ENCODE measurements at places on chromosomes 1 and 21.
A peak's percentile ranks its signal among the peaks of the same experiment; 100 is the strongest.

- no peak for DNase-seq
Measured at GRCh38 chr1:223515421-223515820, 122.2 kb downstream of the CCDC185 start.

DNA sequence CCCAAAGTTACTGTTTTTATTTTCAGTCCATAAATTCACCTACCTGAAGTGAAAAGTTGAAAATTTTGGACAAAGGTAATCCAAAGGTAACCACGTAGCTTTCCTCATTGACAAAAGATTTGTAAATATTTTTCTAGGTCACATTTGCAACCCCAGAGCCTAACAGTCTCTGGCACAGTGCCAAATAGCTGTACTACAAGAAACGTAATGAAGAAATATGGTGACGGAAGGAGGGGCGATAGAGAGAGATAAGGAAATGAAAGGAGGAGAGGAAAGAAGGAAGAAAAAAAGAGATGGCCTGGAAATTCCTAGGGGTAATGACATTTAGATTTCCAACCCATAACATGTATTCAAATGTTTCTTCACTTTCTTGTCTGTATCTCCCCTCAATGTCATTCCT, 159.4 kb downstream of the BARHL2 start:
- DNase-seq, result no peak

GRCh38 chr1:212700223-212700891, 717 bp upstream of the BATF3 start:
- DNase-seq, result peak; percentile 12

- DNase-seq, result peak; percentile 35
Measured at GRCh38 chr1:60746278-60746791, 336.0 kb upstream of the NFIA start.

GRCh38 chr1:112304612-112305011, 91.4 kb upstream of the CTTNBP2NL start:
- no peak for DNase-seq
